ENCODE measurements at places on chromosomes 11 and 22. TPM values are rescaled to one million over a fixed set of nuclear protein-coding genes. Genes with fewer than 3 reads are reported as not detected.

DNA sequence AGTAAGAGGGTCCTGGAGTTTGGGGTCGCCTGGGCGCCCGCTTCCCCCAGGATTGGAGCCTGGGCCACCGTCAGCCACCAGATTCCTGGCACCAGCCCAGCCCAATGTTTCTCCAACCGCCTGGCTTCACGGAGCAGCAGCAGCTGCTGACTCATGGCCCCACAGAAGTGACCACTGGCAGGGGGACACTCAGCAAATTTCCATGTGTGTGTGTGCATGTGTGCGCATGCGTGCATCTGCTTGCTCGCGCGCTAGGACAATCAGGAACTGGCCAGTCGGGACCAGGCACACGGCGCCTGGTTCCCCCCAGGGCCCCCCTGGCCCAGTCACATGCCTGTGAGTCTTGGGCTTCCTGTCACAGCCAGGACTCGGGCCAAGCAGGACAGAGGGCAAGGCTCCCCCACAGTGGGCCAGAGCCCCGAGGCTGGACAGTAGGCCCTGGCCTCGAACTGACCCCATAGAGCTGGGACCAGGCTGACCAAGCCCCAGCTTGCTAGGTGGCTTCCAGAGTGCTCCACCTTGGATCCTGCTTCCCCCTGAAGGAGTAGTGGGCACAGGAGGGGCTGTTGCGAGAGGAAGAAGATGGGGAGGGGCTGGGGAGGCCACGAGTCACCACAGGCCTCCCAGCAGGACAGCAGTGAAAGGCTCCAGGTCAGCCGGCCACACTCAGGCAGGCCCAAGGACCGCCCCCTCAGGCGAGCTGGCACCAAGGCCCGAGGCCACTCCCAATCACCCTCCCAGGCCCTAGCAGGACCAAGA, 3.2 kb downstream of the CTSD start:
- H3K36me3 ChIP-seq: peaks cover 9% of the 10 kb centered on the region
- no peak for DNase-seq
- no peaks in the 10 kb centered on the region for H3K27me3 ChIP-seq

C1QTNF4 gene
- total RNA-seq: 0.91 TPM

TRPM5 gene
- total RNA-seq: 0.60 TPM

GRCh38 chr22:31275018-31275417, 17.3 kb downstream of the PIK3IP1 start:
- DNase-seq: no peak
- peaks cover 56% of the 10 kb centered on the region for H3K4me1 ChIP-seq
- no peaks in the 10 kb centered on the region for H3K27me3 ChIP-seq
- no peak overlapping the region for H3K4me3 ChIP-seq
- peaks cover 22% of the 10 kb centered on the region for H3K36me3 ChIP-seq

GRCh38 chr22:16783930-16784354, 41.3 kb downstream of the XKR3 start:
- H3K4me1 ChIP-seq: no peaks in the 10 kb centered on the region
- H3K4me3 ChIP-seq: no peak overlapping the region
- peaks cover 2% of the 10 kb centered on the region for H3K27me3 ChIP-seq
- no peak for DNase-seq

DNA sequence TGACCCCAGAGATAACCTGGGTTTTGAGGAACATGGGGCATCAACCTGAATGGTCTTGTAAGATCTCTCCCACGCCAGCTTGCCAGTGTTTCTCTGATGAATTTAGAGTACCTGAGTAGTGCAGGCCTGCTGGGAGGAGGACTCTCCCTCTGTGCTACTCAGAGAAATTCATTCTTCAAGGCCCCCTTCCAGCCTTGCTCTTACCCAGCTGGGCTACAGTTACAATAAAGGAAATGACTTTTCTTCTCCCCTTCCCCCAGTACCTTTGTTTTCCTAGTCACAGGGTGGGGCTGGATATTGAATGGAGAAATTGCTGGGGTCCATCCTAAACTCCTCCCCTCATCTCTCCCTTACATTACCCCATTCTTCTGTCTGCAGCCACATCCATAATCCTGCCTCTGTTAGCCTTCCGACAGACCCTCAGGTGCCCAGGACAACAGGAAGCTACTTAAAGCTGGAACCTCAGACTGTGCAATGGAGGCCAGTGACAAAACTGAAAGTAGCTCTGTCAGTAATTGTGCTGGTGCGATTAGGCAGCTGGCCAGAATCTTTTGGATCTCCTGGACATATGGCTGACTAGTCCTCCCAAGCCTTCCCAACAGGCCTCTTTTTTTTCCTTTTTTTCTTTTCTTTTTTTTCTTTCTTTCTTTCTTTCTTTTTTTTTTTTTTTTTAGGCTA, 17.4 kb downstream of the LIMK2 start:
- H3K4me1 ChIP-seq: peaks cover 30% of the 10 kb centered on the region
- no peak for DNase-seq
- peak overlapping the region; percentile 27 for H3K4me3 ChIP-seq
- peaks cover 18% of the 10 kb centered on the region for H3K36me3 ChIP-seq
- peak overlapping the region; percentile 95 for H3K27ac ChIP-seq

- peaks cover 20% of the 10 kb centered on the region for H3K27me3 ChIP-seq
- H3K27ac ChIP-seq: no peak overlapping the region
- peaks cover 9% of the 10 kb centered on the region for H3K4me1 ChIP-seq
- no peak for DNase-seq
Observed at GRCh38 chr11:73205661-73206343, 12.3 kb upstream of the P2RY2 start.

All from naive thymus-derived CD8-positive, alpha-beta T cell (primary cell).